Stimulated activated CD4-positive, alpha-beta T cell treated with anti-CD3 and anti-CD28 coated beads, Interleukin-1b, Interleukin-23, amount 100 ng/mL, for 1 hour (primary cell): ENCODE measurements at places on chromosomes 4 and X.

DNA sequence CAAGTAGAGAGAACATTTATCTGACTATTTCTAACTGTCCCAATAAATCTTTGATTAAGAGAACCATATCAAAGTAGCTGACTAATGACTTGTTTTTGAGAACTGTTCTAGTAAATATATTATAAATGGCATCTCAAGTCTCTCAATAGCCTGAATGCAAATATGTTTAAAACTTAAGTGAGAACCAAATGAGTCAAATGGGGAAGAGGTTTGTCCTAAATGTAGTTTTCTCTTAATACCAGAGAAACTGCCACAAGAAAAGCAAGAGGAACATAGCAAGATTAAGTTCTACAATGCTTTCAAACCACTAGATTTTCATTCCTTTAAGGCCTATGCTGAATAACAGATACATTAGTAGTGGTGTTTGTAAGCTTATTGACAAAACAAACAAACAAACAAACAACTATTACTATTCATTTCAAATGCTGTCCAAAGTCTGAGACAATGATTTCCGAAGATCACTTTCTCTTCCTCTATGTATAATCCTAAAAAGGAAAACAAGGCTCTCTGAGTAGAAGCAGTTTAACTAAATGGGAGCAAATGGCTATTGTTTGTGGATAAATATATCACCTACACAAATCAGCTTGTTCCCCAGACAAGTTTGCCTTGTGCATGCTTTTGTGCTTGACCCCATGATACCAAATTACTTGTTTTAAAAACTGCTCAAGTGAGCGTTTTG lies 408.4 kb upstream of the EMCN start:
- no peak for DNase-seq

DNA sequence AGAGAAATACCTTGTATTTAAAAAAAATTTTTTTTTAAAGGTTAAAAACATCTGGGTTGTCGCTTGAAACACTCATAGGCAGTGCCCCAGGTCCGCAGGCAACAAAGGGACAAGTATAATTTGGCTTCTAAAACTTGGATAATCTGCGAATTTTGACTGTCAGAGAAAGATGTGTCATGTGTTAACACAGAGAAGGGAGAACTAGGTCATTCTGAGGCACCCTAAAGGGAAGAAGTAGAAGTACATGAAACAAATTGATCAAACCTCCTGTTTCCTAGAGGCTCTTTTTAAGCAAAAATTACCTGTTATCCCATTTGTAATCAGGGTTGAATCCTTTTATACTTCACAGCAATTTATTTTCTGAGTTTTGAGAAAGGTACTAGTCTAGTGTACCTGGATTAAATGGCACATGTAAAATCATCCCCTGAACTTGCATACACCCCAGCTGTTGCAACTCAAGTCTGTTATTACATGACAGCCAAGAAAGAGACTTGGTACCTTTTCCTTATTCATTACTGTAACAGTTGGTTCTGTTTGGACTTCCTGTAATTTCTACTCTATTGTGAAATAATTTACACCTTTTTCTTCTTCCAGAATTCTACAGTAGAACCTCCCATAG lies 1.7 kb downstream of the SRD5A3 start:
- no peak for DNase-seq

DNA sequence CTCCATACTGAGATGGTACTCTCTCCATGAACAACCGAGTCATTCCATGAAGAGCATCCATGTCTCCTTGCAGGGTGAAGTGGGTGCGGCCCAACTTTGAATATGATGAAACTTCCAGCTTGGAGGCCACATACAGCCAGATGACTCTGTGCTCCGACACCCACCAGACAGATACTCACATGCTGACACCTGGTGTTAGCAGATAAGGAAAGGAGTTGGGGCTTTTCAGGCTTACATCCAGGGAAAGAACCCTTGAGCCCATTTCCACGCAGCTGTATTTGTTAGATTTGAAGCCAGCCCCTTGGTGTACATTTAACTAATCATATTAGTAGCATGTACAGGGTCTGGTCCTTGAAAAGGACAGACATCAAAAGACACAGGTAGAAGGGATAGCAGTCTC lies 62.1 kb upstream of the PRRG3 start:
- no peak for DNase-seq

- DNase-seq = no peak
Measured at GRCh38 chr4:41069838-41070237, 144.5 kb downstream of the APBB2 start.

GRCh38 chr4:141804836-141805235 lies 168.5 kb downstream of the IL15 start:
- no peak for DNase-seq

DNA sequence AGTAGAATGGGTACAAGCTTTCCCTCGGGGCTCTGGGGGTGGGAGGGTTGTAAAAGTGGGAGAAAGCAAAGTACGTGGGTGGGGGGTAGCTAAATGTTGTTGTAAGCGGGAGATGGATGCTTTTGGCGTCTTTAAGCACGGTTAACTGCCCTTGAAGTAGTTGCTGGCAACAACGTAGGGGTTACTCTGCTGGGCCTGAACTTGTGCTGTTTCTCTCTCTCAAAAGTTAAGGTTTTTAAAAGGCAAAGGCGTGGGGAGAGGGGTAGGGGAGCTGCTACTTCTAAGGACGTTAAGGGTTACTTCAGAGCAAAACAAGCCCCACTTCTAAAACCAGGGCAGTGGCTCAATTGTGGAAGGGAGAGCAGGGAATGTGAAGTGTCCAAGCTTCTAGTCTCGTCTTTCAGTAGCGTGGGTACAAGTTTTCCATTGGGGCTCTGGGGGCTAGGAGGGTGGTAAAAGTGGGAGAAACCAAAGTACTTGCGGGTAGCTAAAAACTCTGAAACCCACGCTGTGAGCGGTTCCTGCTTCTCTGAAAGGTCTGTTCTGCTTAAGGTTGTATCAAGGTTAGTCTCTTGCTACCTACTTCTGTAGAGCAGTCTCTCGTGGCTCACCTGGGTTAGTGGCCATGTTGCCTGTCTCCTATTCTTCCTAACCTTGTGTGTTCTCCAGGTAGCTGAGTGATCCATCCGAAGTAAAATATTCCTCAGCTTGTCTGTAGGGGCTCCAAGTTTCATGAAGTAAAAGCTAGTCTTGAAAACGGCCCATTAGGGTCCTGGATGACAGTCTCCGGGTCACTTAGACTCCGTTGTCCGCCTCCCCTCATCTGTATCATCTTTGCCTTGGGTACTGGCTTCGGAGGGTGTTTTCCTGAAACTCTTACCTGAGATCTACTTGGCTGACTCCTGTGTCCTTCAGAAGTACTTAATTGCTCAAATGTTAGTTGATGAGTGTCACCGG lies 1.7 kb upstream of the WDR1 start:
- no peak for DNase-seq

GRCh38 chr4:125041372-125041930 lies 273.3 kb upstream of the FAT4 start:
- DNase-seq = no peak

DNA sequence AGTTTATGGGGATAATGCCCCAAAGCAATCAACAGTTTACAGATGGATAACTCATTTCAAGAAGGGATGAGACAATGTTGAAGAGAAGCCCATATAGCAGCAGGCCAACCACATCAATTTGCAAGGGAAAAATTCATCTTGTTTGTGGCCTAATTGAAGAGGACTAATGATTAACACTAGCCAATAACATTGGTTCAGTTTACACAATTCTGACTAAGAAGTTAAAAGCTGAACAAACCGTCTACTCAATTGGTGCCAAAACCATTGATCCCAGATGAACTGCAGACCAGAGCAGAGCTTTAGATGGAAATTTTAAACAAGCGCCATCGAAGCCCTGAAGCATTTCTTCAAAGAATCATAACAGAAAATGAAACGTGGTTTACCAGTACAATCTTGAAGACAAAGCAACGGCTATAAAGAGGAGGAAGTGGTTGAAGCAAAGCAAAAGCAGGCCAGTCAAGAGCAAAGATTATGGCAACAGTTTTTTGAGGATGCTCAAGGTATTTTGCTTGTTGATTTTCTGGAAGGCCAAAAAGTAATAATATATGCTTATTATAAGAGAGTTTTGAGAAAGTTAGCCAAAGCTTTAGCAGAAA lies 20.5 kb upstream of the BLTP1 start:
- no peak for DNase-seq

GRCh38 chrX:16586377-16587112 lies 63.4 kb upstream of the S100G start:
- no peak for DNase-seq

DNA sequence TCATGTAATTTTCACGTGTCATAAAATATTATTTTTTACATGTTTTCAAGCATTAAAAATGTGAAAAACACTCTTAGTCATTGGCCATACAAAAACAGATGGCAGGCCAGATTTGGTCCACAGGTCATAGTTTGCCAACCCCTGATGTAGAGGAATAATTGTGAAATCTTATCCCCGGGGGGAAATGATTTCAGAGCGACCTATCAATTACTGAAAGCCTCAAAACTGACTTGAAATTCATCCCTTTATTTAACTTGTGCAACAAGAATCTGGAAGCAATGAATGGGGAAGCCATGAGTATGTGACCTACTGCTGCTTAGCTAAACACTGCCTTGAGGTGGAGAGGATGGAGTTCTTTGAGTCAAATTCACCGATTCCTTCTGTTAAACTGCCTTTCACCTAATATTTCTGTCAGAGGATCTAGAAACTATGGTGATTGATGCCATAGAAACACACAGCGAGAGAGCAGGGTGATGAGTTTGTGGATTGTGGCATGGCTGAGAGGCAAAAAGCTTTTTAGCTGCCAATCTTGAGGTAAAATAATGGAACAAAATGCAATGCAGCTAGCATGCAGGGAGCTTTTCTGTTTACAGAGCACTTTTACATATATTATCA lies 30.3 kb upstream of the BRS3 start:
- DNase-seq = no peak

- DNase-seq = no peak
Measured at GRCh38 chr4:87103691-87104187, 116.7 kb downstream of the KLHL8 start.

DNA sequence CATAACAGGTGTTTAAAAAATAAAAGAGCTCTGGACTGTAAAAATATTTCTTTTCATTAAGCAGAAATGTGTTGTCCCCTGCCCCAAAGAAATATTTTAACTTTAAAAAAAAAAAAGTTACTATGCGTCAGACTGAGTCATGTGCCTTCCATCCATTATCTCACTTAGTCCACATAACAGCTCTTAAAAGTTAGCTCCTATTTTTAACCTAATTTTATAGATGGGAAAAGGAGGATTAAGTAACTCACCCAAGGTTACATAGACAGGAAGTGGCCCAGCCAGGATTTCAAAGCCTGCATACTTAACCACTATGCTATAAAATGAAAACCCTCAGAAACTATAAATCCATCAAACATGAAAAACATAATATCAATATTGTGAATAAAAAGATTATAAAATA lies 97.7 kb downstream of the MANBA start:
- DNase-seq = no peak

GRCh38 chrX:50100188-50100587 lies 100.6 kb downstream of the AKAP4 start:
- no peak for DNase-seq

GRCh38 chrX:135651647-135652295 lies 61.7 kb upstream of the CT45A1 start:
- no peak for DNase-seq

DNA sequence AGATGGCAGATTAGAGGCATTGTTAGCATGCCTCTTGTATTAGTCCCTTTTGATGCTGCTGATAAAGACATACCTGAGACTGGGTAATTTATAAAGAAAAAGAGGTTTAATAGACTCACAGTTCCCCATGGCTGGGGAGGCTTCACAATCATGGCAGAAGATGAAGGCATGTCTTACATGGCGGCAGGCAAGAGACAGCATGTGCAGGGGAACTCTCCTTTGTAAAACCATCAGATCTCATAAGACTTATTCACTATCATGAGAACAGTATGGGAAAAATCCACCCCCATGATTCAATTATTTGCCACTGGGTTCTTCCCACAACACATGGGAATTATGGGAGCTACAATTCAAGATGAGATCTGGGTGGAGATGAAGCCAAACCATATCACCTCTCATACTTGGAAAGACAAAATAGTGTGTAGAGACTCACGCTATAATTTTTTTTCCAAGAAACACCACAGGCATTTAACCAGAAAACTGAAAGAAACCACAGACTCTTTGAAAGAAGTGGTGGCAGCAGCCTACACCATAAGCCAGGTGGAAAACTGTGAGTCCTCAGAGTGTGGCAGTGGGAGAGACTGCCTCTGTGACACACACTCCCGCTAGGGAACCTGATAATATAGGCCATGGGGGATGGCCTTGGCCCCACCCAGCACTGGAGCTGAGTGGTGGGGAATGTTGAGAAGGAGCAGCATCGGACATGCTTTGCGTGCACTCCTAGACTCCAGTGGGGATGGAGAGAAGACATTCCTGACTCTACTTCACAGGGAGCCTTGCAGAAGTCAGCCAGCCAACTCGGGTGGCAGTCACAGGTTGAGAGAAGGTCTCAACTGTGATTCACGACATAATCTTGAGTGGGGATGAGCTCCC lies 51.5 kb downstream of the SLC2A9 start:
- DNase-seq = no peak

DNA sequence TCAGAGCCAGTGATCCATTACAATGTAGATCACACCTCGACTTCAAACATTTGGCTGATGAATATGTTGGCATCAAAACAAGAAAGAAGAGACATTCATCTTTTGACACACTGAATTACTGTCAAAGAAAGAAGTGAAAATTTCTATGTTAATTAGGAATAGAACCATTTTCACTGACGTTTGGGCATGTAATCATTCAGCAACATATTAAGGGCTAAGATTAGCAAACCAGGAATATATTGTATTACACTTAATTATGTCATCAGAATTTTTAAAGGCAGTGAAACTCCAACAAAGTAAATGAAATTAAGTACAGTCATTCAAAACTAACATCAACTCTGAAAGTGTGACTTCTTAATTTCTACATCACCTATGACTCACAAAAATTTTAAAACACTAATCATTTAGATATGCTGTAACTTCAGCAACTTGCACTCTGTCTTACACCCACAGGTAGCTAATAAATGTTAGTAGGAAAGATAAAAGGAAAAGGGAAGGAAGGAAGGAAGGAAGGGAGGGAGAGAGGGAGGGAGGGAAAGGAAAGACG lies 1.4 kb upstream of the SMR3A start:
- no peak for DNase-seq

- DNase-seq = no peak
Measured at GRCh38 chr4:133263104-133263503, 114.0 kb downstream of the PCDH10 start.

DNA sequence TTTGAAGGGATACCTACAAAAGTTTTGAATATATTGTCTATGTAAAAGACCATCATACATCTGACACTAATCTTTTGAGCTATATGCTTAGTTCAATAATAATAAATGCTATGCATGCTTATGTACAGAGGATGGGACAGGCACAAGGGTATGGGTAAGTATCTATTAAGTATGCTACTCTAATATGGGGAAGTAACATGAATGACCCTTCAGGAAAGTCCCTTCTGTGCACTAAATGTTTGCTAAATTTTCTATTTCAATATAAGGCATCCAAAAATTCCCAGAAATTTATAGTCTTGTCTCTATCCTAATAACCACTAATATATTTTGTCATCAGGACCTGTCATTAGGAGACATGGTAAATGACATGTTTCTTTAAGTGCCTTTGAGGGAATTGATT lies 19.0 kb downstream of the ATP8A1 start:
- no peak for DNase-seq

GRCh38 chr4:139188648-139189416 lies 11.8 kb upstream of the ELF2 start:
- DNase-seq = no peak
